ENCODE measurements at places on chromosomes 16 and 17. TPM values are rescaled to one million over a fixed set of nuclear protein-coding genes. Genes with fewer than 3 reads are reported as not detected.

- H3K27me3 ChIP-seq, result no peaks in the 10 kb centered on the region
- no peak overlapping the region for H3K4me3 ChIP-seq
- peak; percentile 56 for DNase-seq
- peaks cover 2% of the 10 kb centered on the region for H3K36me3 ChIP-seq
- peaks cover 50% of the 10 kb centered on the region for H3K4me1 ChIP-seq
These were observed 80.7 kb downstream of the PLD6 start for GRCh38 chr17:17125136-17126084.

DNA sequence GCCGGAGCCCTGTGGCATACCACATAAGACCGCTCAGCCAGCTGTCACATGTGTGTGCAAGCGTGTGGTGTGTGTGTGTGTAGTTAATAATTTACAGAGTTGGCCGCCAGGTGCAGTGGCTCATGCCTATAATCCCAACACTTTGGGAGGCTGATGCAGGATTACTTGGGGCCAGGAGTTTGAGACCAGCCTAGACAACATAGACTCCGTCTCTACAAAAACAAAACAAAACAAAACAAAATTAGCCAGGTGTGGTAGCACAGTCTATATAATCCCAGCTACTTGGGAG, 20.4 kb downstream of the SOCS1 start:
- H3K4me1 ChIP-seq, result no peaks in the 10 kb centered on the region
- no peak overlapping the region for H3K27ac ChIP-seq
- H3K36me3 ChIP-seq, result no peaks in the 10 kb centered on the region
- H3K27me3 ChIP-seq, result no peaks in the 10 kb centered on the region

GRCh38 chr16:27890866-27891265, 172.6 kb downstream of the GSG1L start:
- peaks cover 44% of the 10 kb centered on the region for H3K27me3 ChIP-seq
- H3K36me3 ChIP-seq, result no peaks in the 10 kb centered on the region
- H3K4me1 ChIP-seq, result no peaks in the 10 kb centered on the region
- DNase-seq, result no peak
- H3K4me3 ChIP-seq, result no peak overlapping the region

Gene PRAC2
- total RNA-seq, result not detected

Gene KPNB1
- 306 TPM for total RNA-seq

GRCh38 chr16:20349615-20350014, 2.9 kb downstream of the UMOD start:
- H3K4me3 ChIP-seq, result no peak overlapping the region
- H3K27me3 ChIP-seq, result peaks cover 2% of the 10 kb centered on the region
- no peaks in the 10 kb centered on the region for H3K36me3 ChIP-seq
- H3K4me1 ChIP-seq, result no peaks in the 10 kb centered on the region
- no peak overlapping the region for H3K27ac ChIP-seq
- no peak for DNase-seq

DNA sequence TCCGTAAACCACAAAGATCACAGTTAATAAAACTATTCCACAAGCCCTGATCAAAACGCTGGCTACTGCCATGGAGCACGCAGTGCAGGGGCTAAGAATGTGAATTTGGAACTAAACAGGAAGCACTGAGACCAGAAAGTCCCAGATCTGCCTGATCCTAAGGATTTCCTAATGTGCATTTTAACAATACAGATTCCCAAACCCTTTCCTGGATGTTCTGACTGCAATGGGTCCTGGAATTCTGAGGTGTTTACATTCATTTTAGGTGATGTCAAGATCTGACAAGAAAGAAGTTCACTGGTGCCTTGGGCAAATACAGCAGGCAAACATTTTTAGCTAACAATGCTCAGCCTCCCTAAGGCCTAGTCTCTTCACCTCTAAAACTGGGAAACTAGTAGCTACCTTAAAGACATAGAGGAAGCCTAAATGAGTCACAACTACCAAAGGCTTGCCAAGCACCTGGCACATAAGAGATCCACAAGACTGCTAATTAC, 10.3 kb downstream of the NSMCE1 start:
- H3K27me3 ChIP-seq, result no peaks in the 10 kb centered on the region
- H3K4me3 ChIP-seq, result no peak overlapping the region
- peaks cover 21% of the 10 kb centered on the region for H3K4me1 ChIP-seq
